Activated naive CD8-positive, alpha-beta T cell treated with anti-CD3 and anti-CD28 coated beads, Interleukin-2, amount 50 U/mL, for 24 hours (primary cell): ENCODE measurements at places on chromosomes 3 and 15.

DNA sequence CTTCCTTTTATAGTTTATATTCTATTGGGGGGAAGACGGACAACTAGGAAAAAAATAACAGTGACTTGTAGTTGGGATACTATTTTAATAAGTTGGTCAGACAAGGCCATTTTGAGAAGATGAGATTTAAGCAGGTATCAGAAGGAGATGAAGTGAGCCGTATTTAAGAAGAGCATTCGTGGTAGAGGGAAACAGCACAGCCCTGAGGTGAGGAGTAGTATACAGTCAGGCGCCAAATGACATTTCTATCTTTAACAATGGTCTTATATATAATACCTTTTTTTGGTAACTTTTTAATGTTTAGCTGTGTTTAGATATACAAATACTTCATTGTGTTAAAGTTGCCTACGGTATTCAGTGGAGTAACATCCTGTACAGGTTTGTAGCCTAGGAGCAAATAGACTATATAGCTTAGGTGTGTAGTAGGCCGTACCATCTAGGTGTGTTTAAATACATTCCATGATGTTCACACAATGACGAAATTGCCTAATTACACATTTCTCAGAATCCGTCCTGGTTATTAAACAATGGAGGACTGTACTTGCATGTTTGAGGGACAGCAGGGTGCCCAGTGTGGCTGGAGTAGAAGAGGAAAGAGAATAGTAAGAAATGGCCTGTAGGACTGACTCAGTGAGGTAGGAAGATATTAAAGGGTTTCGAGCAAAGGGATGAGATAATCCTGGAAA lies 1.6 kb downstream of the NKTR start:
- DNase-seq: no peak
- peaks cover 32% of the 10 kb centered on the region for H3K36me3 ChIP-seq
- H3K27me3 ChIP-seq: peaks cover 2% of the 10 kb centered on the region
- peak overlapping the region; percentile 11 for H3K27ac ChIP-seq

DNA sequence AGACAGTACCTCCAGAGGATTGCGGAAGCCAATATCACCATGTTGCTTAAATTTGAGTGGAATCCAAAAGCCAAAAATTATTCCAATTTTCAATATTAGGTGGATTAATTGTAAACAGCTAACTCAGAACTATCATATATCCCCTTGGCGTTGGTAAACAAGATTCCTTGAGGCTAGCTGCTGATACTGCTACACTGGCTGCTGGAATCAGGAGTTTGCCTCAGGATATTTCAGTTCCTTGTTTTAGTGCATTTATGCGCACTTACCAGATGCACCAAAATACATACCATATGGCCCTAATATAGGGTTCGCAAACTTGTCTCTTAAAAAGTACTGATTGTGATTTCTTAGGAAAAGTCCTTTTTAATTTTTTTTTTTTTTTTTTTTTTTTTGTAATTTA lies 605.2 kb upstream of the NAALADL2 start:
- DNase-seq: no peak
- H3K27me3 ChIP-seq: no peaks in the 10 kb centered on the region
- no peak overlapping the region for H3K27ac ChIP-seq
- no peak overlapping the region for H3K4me3 ChIP-seq

DNA sequence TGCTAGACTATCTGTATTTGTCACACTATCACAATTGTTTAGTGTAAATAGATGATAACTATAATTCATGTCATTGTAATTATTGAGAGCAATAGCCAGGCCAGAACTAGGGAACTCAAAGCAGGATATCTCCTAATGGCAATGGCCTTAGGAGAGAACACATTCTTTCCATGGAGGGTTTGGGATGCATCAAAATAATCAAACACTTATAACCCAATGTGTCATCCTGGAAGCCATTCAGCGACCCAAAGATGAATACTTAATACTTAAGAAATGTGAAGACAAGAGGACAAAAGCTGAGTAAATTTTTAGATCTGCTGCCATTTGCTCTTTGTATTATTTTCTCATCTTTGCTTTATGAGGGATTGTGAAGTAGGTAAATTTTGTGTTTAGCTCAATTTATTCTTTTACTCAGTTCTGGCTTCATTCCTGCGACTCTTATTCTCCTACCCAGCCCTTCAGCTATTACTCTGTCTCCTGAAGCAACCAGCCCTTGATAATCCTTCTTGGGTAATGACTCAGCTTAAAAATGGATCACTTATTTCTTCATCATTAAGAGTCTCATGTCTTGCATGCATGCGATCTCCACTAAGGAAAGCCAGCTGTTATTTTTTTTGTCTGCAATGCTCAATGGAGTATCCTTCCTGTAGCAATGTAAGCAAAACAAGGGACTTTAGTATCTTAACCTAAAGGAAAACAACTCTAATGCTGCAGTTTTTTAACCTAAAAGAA lies 2.0 kb downstream of the OR4F15 start:
- no peaks in the 10 kb centered on the region for H3K4me1 ChIP-seq
- H3K36me3 ChIP-seq: no peaks in the 10 kb centered on the region
- H3K27ac ChIP-seq: no peak overlapping the region
- H3K27me3 ChIP-seq: peaks cover 22% of the 10 kb centered on the region
- no peak for DNase-seq

GRCh38 chr15:81115054-81115939 lies 18.8 kb upstream of the CFAP161 start:
- no peaks in the 10 kb centered on the region for H3K36me3 ChIP-seq
- no peak overlapping the region for H3K4me3 ChIP-seq
- H3K4me1 ChIP-seq: peaks cover 9% of the 10 kb centered on the region
- H3K27ac ChIP-seq: no peak overlapping the region
- H3K27me3 ChIP-seq: peaks cover 43% of the 10 kb centered on the region
- no peak for DNase-seq

DNA sequence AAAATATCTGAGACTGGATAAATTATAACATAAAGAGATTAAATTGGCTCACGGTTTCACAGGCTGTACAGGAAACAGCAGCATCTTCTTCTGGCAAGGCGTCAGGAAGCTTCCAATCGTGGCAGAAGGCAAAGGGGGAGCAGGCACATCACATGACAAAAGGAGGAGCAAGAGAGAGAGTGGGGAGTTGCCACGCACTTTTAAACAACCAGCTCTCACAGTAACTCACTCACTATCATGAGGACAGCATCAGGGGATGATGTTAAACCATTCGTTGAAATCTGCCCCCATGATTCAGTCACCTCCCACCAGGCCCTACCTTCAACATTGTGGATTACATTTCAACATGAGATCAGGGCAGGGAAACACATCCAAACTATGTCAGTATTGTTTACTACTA lies 114.5 kb upstream of the SPATA16 start:
- no peak for DNase-seq
- H3K27me3 ChIP-seq: no peaks in the 10 kb centered on the region
- H3K4me3 ChIP-seq: no peak overlapping the region
